ENCODE measurements at places on chromosomes 16 and 17.
A peak's percentile ranks its signal among the peaks of the same experiment; 100 is the strongest.

- no peak for DNase-seq
Measured at GRCh38 chr16:47965439-47965838, 190.4 kb downstream of the ABCC12 start.

GRCh38 chr17:8960325-8961140 lies 5.0 kb downstream of the PIK3R5 start:
- no peak for DNase-seq

- no peak for DNase-seq
Measured at GRCh38 chr16:80936410-80936809, 70.3 kb downstream of the CMC2 start.

GRCh38 chr17:68489919-68490318 lies 22.3 kb upstream of the PRKAR1A start:
- no peak for DNase-seq

GRCh38 chr17:44968225-44969143 lies at the start of gene C1QL1:
Gene C1QL1, minus strand, starts transcription at chr17:44968303. Its CDS starts 255 bp downstream, at chr17:44968048.
- peak; percentile 61 for DNase-seq

DNA sequence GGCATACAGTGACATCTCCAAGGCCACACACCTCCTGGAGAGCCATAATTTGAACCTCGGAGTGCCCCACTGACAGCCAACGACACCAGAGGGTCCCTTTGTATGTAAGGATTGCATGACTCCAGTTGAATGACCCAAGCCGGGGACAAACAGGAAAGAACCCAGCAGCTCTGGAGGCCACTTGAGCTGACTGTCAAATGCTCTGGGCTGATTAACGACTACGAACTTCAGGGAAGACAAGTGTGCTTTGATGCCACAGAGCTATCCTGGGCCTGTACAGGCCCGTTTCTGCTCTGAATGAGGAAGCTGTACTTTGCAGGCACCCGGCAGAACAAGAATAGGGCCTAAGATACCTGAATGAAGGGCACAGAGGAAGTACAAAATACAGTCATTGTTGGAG lies 404.6 kb downstream of the SLC39A11 start:
- no peak for DNase-seq

DNA sequence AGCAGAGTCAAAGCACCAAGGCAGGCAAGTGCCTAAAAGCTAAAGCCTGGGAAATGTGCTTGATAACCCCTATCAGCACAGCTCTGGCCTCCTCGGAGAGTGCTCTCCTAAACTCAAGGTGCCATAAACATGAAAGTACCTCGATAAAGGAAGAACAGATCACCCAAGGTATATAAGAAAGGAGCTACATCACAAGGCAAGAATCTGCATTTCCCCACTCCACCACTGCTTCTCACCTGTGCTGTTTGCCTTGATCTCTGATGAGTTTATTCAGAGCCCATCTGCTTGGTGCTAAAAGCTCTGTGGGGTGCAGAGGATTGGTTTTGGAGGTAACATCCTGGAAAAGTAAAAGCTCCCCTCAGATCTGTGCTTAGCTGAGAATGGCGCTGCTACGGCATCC lies 449.5 kb upstream of the CDH5 start:
- DNase-seq = no peak

- no peak for DNase-seq
Measured at GRCh38 chr16:87384162-87384874, 742 bp upstream of the FBXO31 start.

GRCh38 chr17:1033503-1033902 lies 36.6 kb downstream of the TIMM22 start:
- DNase-seq = no peak

DNA sequence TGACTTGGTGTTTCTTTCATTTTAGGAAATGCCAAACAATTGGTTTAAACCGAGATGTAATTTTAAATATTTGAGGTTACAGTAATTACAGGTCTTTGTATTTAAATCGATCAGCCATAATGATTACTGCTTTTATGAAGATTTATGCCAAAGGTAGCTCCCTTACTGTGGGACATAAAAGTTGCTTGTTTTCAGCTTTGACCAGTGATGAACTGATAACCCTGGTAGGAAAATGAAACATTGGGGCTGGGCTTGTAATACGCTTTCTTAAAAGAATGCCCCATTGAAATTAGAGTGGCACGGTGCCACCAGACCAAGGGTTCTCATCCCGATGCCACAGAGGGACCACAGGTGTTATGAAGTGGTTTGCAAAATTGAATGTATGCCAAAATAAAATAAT lies 7.3 kb downstream of the TNRC6A start:
- DNase-seq = no peak

DNA sequence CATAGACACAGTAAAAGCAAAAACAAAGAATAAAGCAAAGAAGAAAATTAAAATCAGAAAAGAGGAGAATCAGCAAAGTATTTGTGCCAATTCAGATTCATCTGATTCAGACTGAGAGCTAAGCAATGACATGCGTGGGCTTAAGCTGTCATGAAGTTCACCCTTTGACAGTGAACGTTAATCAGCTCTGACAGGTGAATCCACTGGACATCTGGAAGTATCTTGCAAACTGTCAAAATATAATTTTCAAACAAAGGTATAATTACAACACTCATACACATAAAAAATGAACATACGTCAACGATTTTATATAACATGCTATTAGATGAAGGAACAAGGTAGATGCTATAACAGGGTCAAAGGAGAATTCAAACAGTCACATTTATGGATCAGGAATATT lies 596.3 kb upstream of the SALL1 start:
- no peak for DNase-seq

- DNase-seq = no peak
Measured at GRCh38 chr17:80850817-80851216, 140.8 kb upstream of the CHMP6 start.

DNA sequence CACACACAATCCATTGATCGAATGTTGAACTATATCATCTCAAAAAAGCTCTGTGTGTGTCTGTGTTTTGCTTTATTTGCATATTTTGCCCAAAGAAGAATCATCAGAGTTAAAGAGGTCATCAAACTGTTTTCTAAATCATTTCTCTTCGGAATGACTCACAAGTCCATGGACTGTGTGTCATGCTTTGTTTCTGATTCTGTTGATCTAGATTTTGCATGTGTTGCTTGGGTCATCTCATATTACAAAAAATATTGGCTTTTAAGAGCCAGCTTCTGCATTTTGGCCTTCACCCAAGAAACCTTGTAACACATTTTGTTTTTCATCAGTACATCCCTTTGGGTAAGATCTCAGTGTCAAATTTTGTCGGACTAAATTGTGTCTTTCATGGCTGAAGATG lies 471.2 kb upstream of the HSBP1 start:
- no peak for DNase-seq

GRCh38 chr16:77273815-77274214 lies 74.6 kb downstream of the SYCE1L start:
- no peak for DNase-seq

- DNase-seq = no peak
Measured at GRCh38 chr17:77233635-77234334, 93.0 kb downstream of the SEC14L1 start.

- no peak for DNase-seq
Measured at GRCh38 chr17:76246080-76247066, 6.1 kb upstream of the RNF157 start.

GRCh38 chr17:725746-726145 lies 6.7 kb upstream of the TLCD3A start:
- no peak for DNase-seq

DNA sequence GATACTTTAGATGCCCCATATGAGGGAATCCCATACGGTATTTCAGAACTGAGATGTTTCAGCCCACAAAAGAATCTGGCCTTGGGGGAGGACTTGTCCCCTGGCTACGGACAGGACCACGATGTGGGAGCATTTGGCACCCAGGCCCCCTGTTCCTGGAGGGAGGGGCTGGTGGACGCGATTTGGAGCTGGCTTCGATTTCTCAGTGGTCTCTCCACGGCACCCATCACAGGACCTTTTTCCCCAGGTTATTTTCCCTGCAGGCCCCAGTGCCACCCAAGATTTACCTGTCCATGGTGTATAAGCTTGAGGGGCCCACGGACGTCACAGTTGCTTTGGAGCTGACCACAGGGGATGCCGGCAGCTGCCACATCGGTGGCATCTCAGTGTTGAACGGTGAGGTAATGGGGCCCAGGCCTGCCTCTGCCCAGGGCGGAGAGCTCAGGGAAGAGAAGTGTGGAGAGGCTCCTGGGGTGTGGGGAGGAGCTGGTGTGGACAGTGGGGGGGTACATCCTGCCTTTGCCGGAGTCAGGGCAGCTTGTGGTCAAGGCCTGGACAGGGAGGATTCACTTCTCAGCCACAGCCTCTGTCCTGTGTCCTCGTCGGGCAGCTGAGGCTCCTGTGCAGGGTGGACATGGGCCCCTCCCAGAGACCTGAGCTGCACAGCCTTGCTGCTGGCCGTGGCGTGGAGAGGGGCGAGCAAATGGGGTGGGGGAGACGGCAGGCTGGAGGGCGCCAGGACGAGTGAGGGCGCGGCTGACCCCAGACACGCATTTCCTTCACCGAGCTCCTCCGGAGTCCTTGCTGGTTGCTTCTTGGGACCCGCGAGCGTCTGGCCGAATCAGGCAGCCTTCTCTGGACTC lies 9.9 kb downstream of the ENGASE start:
- no peak for DNase-seq

DNA sequence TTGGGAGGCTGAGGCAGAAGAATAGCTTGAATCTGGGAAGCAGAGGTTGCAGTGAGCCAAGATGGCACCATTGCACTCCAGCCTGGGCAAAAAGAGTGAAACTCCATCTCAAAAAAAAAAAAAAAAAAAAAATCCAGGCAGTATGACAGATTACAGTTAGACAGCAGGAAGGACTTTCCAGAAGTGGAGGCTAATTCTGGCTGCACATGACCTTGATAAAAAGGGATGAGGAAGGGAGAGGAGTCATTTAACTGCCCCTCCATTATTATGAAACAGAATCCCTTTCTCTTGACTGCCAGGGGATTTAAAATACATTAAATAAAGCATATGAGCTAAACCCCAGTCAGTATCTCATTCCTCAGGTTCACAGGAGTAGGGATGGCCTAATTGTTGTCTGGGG lies 1.8 kb upstream of the ARHGAP23 start:
- DNase-seq = no peak

DNA sequence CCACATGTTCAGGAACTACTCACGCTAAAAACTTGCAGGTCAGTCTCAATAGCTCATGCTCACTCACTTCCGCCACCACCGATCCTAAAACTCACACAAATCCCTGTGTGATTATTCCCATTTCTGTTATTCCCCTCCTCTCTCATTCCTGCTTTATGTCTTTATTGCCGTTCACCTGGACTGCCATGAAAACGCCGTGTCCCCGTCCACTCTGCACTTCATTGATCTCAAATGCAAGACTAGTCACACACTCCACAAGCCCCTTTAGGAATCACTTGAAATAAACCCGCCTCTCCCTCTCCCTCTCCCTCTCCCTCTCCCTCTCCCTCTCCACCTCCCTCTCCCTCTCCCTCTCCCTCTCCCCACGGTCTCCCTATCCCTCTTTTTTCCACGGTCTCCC lies 78.0 kb downstream of the AXIN2 start:
- DNase-seq = no peak

DNA sequence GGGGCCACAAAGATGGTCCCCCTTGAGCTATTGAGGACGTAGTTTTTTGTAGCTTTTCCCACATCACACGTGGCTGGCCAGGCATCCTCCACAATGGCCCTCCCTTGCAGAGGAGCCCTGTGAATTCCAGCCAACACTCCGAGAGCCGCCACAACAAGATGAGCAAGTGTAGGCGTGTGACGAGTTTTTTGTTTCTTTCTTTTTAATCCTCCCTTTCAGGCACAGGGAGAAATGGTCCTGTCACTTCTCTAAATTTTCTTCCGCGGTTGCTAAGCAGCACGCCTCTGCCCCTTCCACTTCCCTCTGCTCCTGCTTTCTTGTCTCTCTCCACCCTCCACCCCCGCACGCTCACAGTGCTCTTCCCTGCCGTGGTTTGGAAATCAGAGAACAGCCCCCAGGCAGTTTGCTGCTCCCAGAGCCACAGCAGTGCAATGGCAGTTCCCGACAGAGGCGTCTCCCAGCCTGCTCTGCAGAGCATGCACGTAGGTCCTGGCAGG lies 68.0 kb upstream of the MRTFB start:
- no peak for DNase-seq

DNA sequence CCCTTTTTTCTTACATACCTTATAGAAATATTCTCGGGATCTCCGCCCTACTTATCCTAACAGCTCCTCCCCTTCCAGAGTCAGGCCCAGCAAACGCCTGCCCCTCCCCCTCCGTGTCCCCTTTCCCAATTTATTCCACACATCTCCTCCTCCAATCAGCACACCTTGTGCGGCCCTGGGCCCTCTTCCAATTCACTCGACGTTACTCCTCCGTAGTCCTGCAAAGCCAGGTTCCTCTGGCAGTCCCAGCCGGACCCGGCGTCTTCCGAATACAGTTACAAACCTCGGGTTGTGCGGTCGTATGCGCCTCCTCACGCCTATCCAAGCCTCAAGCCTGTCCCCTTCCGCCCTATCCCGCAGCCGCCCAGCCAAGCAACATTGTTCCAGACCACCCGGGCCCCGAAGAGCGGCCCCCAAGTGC lies 677 bp downstream of the CBX1 start:
- no peak for DNase-seq

- no peak for DNase-seq
Measured at GRCh38 chr16:54284319-54284930, 2.2 kb downstream of the IRX3 start.

GRCh38 chr17:78409191-78409928 lies 30.9 kb downstream of the PGS1 start:
- DNase-seq = no peak

DNA sequence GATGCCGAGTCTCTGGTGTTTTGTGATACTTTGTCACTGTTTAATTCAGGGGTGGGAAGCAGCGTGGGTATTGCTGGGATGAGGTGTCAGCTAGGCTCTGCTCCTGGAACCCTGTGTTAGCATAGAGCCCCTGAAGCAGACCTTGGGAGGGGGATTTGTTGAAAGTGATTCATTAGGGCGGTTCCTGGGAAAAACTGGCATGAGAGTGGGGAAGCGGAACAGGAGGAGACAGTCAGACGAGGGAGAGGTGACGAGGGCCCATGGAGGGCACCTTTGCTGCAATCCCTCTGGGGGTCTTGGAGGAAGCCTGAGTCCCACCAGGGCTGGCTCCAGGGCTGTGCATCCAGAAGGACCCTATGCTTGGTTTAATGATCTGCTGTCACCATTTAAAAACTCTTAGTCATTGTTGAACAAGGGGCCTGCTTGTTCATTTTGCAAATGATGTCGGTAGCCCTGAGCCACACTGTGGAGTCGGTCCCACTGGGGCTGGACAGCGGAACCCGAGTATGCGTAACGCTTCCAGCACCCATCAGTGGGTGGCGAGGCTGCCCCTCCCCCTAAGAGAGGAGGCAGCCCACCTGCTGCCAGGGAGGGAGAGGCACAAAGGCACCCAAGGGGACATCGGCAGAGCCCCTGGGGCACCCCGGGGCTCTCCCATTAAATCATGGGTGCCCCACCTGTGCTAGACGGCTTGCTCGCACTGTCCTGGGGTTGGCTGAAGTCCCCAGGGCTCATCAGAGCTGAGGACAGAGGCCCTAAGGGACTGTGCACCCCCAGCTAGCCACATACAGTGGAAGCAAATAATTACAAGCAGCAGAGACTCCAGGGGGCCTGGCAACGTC lies 35.4 kb downstream of the WFDC1 start:
- DNase-seq = no peak

GRCh38 chr17:76444518-76445311 lies 8.2 kb downstream of the UBE2O start:
- no peak for DNase-seq

GRCh38 chr16:29770250-29770929 lies 7.7 kb upstream of the ZG16 start:
- no peak for DNase-seq

- DNase-seq = no peak
Measured at GRCh38 chr17:27354491-27355081, 60.7 kb downstream of the WSB1 start.

Data from activated CD4-positive, CD25-positive, alpha-beta regulatory T cell treated with anti-CD3 and anti-CD28 coated beads, Interleukin-2, amount 50 U/mL, for 16 hours (primary cell).